ENCODE measurements at places on chromosomes 2 and 18. TPM values are rescaled to one million over a fixed set of nuclear protein-coding genes. Genes with fewer than 3 reads are reported as not detected.

The HEATR5B gene
- 22.7 TPM for total RNA-seq

The CLEC4F gene
- not detected for total RNA-seq

GRCh38 chr2:78977661-78978145 lies 47.8 kb upstream of the REG3G start:
- DNase-seq = no peak
- H3K27me3 ChIP-seq = peaks cover 5% of the 10 kb centered on the region
- H3K36me3 ChIP-seq = no peaks in the 10 kb centered on the region
- H3K27ac ChIP-seq = no peak overlapping the region

GRCh38 chr2:74646201-74646600 lies 1.9 kb downstream of the M1AP start:
- H3K36me3 ChIP-seq = no peaks in the 10 kb centered on the region
- H3K27me3 ChIP-seq = peaks cover 9% of the 10 kb centered on the region
- H3K4me1 ChIP-seq = peaks cover 14% of the 10 kb centered on the region

DNA sequence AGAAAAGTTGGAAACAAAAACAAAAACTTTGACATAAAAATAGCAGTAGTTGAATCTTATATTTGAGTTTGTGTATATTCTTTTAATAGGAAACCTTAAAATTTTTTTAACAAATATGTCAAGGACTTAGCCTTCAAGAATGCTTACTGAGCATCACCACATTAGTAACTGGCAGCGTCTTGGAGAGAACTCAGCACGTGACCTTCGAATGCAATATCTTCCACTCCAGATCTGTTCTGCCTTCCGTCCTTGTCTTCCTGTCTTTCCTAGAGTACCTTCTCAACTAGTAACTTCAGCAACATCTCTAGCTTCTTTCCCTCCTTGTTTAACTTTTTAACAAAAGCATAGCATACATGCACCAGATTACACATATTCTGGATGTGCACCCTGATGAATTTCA lies 972 bp downstream of the RSAD2 start:
- no peak overlapping the region for H3K27ac ChIP-seq
- H3K4me3 ChIP-seq = no peak overlapping the region
- DNase-seq = no peak
- peaks cover 10% of the 10 kb centered on the region for H3K36me3 ChIP-seq

GRCh38 chr2:43024515-43025011 lies 201.8 kb downstream of the ZFP36L2 start:
- H3K36me3 ChIP-seq = peaks cover 9% of the 10 kb centered on the region
- no peak overlapping the region for H3K4me3 ChIP-seq
- H3K4me1 ChIP-seq = peaks cover 44% of the 10 kb centered on the region
- H3K27me3 ChIP-seq = no peaks in the 10 kb centered on the region
- no peak for DNase-seq

- H3K4me1 ChIP-seq = peaks cover 35% of the 10 kb centered on the region
- H3K27ac ChIP-seq = no peak overlapping the region
- H3K4me3 ChIP-seq = no peak overlapping the region
- no peak for DNase-seq
Measured at GRCh38 chr2:108971661-108972566, 17.1 kb downstream of the EDAR start.

GRCh38 chr2:240596491-240596931 lies 10.0 kb downstream of the CAPN10 start:
- no peaks in the 10 kb centered on the region for H3K27me3 ChIP-seq
- no peak for DNase-seq
- H3K27ac ChIP-seq = no peak overlapping the region
- no peak overlapping the region for H3K4me3 ChIP-seq

The SLC8A1 gene
- 30.7 TPM for total RNA-seq

The SFT2D3 gene
- total RNA-seq = 12.1 TPM

GRCh38 chr2:133788386-133788785 lies 220.1 kb upstream of the NCKAP5 start:
- DNase-seq = no peak
- H3K27ac ChIP-seq = no peak overlapping the region
- H3K4me1 ChIP-seq = no peaks in the 10 kb centered on the region
- no peaks in the 10 kb centered on the region for H3K36me3 ChIP-seq
- H3K27me3 ChIP-seq = peaks cover 31% of the 10 kb centered on the region
